ENCODE measurements at places on chromosomes 11 and 22.

DNA sequence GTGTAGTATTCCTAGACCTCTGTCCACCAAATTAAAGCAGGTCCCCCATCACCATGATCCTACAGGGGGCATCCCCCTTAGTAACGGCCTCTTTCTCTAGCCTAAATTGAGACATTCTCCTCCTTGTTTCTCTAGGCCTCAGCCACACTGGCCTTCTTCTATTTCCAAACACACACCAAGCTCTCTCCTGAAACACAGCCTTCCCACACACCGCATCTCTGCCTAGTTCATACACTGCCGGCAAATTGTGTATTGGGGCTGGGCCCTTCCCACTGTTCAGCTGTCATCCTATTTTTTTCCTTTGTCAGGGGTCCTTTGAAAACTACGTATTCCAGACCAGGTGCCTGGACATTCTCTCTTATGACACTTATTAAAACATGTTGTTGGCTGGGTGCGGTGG lies 11.5 kb upstream of the VPREB1 start:
- DNase-seq: no peak

DNA sequence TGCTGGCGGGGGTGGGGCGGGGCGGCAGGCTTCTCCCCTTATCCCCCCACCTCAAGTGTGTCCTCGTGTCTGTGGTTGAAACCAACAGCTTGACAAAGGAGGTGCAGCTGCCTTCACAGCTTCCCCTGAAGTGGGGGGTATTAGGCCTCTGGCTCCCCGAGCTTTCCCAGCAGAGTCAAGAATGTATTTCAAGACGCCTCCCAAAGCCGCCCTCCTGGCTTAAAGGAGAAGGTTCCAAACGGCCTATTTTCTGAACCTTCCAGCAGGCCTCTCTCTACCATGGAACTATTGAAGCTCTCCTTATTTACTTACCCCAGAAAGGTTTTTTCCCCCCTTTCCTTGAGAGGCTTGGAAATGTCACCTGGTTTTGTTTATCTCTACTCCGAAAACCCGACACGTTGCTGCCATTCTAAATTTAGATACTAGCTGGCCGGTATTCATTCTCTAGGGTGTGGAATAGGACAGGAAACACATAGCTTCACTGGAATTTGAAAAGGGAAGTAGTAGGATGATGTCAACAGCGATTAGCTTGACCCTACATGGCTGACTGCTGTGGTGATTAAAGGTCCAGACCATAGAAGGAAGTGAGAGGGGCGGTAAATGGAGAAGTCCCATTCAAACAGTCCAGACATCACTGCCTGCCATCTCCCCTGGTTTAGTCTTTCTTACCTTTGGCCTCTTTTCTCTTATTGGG lies 671 bp upstream of the PICALM start:
- DNase-seq: peak; percentile 41

DNA sequence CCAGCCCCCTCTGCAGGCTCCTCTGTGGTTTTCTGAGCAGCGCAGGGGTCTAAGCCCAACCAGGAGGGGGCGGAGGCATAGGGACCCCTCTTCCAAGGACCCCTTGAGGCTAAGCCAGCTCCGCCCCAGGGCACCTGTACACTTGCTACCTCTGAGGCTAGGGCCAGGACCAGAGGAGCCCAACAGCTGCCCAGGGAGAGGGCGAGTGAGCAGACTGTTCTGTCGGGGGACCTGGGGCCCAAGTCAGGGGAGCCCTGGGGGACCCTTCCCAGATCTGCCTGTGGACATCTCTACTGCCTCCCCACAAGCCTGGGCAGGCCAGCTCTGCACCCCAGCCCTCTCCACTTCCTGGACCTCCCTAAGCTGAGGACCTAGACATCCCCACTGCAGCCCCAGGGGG lies 1.8 kb downstream of the B4GALNT4 start:
- no peak for DNase-seq

- no peak for DNase-seq
Observed at GRCh38 chr22:48941033-48941902, 886.4 kb downstream of the BRD1 start.

DNA sequence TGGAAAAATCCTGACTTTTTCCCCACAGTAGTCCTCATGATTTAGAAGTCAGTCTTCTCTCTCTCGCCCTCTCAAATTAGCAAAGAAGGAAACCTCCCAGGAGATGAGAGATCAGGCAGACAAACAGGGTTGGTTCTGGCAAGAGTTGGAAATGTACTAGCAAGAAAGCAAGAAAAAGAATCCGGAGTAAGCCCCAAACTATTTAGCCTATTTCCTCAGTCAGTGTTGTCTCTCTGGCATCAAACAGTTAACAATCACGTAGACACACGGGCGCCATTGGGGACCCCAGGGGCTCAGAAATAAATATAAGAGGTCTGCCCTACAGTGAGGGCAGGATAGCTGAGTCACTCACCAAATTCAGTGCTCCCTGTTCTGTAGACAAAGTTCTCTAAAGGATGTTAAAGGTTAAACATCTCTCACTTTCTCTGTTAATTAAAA lies 4.7 kb downstream of the C11orf52 start:
- DNase-seq: no peak

GRCh38 chr11:75555079-75555811 lies 6.8 kb upstream of the SERPINH1 start:
- DNase-seq: no peak

DNA sequence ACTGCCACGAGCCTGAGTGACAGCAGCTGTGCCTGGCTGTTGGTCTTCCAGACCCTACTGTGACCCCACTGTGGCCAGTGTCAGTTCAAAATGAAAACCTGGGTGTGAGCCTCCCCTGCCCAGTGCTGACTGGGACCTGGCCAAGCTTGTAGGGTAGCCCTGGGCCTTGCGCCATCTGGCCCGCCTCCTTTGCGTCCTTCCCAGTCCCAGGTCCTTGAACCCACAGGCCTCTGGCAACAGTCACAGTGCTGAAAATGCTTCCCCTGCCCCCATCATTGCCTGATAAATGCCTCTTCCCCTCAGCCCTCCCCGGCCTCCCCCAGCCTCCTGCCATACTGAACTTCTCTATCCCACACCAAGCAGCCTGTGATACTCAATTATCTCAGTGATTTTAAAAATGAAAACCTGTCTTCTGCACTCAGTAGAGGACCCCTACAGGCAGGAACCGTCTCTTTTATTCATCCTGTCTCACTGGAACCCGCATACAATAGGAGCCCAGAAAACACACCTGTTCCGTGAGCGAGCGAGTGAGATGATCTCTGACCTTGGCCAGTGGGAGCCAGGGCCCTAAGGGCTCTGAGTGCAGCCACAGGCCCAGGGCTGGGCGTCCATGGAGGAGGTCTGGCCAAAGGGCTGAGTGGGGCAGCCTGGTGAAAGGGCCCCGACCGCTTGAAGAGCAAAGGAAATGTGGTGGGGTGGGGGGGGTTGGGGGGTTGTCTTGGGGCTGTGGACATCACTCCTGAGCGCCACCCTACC lies 49.7 kb upstream of the TTLL12 start:
- DNase-seq: no peak

GRCh38 chr22:35538801-35539321 lies 1.8 kb upstream of the RASD2 start:
- peak; percentile 74 for DNase-seq

- DNase-seq: no peak
Observed at GRCh38 chr11:61619471-61620226, 38.8 kb upstream of the SYT7 start.

- DNase-seq: peak; percentile 10
Observed at GRCh38 chr11:122439866-122440810, 215.4 kb upstream of the UBASH3B start.

All from HuH-7 (cell line).